Pancreas (tissue), 10 donors: ENCODE measurements at places on chromosomes 11 and 22. TPM values are rescaled to one million over a fixed set of nuclear protein-coding genes. Genes with fewer than 3 reads are reported as not detected.

GRCh38 chr11:75626889-75627529, 41.8 kb downstream of the MAP6 start:
- DNase-seq: no peak

DNA sequence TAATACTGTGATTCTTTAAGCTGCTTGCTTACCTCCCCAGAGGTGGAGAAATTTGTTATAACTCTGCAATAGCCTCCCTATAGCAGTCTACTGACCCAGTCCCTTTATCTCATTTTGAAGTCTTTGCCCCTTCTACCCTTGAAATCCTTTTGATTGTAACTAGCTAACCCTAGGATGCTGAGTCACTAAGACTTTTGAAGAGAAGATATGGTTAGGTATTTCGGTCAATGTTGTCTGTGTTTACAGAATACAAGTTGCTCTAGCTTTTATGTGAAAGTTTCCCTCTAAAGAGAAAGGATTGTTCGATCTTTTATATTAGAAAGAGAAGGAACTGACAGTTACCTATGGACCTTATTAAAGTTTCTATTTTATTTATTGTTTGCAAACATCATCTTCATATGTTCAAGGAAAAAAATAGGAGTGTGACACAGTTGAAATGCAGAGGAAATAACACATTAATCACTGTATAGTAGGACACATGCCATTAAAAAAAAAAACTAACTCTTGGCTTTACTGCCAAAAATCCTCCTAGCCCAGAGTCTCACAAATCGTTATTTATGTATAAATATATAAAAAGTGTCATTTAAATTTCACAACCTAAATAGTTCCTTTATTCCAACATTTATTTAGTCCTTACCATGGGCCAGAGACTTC, 3.1 kb downstream of the HYLS1 start:
- no peak for DNase-seq

GRCh38 chr11:61152816-61153592, 8.2 kb downstream of the VPS37C start:
- no peak for DNase-seq

GRCh38 chr11:96264364-96264763, 78.6 kb downstream of the MAML2 start:
- DNase-seq: no peak

- no peak for DNase-seq
These were observed 88.7 kb downstream of the C11orf58 start for GRCh38 chr11:16827139-16827538.

DNA sequence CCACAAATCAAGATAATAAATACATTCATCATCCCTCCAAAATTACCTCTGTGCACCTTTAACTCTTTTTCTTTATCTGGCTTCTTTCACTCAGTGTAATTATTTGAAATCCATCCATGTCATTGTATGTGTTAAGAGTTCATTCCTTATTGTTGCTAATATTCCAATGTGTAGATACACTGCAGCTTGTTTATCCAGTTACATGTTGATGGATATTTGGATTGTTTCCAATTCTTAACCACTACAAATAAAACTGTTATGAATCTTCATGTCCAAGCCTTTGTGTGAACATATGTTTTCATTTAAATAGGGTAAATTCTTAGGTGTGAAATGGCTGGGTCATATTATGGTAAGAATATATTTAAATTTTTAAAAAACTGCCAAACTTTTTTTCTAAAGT, 323.3 kb upstream of the NCAM1 start:
- no peak for DNase-seq

GRCh38 chr11:5591613-5592012, 4.8 kb upstream of the TRIM6 start:
- DNase-seq: no peak

GRCh38 chr11:134503100-134503499, 91.1 kb upstream of the B3GAT1 start:
- no peak for DNase-seq

Gene SMIM38
- total RNA-seq: 1.5 TPM

Gene EIF3F
- total RNA-seq: 132 TPM

Gene SORL1
- total RNA-seq: 11.2 TPM

DNA sequence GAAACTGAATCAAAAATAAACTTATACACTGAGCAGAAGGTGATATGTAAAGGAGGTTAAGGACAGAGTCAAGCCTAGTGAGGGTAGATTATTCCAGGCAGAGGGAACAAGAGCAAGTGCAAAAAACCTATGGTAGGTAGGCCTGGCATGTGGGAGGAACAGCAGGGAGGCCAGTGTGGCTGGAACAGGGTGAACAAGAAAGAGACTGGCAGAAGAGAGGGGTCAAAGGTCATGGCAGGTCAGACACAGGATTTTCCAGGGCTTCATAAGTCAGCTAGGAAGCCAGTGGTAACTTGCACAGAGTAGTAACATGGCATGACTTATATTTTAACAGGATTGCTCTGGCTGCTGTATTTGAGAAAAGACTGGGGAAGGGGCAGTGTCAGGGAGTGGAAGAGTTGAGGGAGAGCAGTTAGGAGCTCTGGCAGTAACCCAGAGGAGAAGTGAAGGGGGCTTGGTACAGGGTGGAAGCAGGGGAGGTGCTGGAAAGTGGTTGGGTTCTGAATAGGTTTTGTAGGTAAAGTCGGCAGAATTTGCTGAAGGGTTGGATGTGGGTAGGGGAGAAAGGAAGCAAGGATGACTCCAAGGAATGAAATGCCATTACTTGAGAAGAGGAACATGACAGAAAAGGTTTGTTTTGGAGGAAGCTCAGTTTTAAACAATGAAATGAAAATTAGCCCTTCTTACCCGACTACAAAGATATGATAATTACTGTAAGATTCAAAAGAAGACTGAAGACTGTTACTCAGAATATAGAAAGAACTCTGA, 86.2 kb downstream of the ZNRF3 start:
- DNase-seq: no peak

Gene LAYN
- total RNA-seq: 2.1 TPM

DNA sequence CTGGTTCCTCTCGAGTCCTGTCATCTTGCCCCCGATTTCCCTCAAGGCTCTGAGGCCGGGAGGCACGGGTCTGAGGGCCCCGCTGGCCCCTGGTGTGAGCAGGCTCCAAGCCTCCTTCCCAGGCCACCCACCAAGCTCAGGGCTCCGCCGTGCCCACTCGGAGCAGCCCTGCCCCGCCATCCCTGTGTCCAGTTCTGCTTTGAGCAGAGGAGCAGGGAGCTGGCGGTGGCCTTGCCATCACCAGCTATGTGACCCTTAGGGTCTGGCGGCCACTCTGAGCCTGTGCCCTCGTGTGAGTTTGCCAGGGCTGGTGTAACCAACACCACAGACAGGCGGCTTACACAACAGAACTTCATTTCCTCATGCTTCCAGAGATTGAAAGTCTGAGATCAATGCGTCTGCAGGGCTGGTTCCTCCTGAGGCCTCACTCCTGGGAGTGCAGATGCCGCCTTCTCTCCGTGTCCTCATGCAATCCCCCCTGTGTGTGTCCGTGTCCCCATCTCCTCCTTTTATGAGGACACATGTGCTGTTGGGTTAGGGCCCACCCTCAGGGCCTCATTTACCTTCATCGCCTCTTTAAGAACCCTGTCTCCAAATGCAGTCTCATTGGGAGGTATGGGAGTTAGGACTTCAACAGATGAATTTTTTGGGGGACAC, 36.5 kb upstream of the CELSR1 start:
- DNase-seq: peak; percentile 66

DNA sequence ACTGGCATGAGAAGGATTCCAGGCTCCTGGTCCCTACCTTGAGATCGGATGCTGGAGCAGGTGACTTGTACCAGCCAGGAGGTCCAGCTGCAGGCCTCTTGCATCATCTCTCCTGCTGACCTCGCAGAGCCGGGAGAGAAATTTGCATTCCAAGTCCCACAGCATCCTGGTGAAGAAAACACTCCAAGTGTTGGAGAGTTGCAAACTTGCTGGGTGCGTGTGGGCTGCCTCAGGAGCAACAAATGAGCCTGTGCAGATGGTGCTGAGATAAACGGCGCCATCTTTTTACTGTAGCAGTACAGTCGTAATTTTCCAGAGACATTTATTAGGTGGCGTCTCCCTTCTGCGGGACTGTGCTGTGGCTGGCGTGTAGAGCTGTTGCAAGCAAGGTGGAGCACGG, 32.1 kb upstream of the ZBTB16 start:
- no peak for DNase-seq

- no peak for DNase-seq
These were observed 110.2 kb downstream of the GRIA4 start for GRCh38 chr11:105720096-105720495.

Gene ELF5
- total RNA-seq: 0.12 TPM

Gene RAG2
- not detected for total RNA-seq

Gene KCTD14
- total RNA-seq: 13.1 TPM

DNA sequence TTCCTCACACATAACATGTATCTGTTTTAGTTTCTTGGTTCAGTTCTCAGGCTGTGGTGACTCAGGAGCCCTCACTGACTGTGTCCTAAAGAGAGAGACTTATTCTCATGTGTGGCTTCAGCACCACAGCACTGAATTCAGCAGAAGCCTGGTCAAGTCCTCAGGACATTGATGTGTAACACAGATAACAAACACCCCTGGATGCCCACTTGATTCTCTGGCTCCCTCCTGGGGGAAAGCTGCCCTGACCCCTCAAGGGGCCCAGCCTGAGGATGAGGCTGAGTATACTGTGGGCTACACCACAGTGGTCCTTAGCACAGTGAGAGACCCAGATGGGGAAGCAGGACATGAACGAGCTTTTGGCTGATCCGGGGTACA, 87.2 kb upstream of the VPREB1 start:
- no peak for DNase-seq

DNA sequence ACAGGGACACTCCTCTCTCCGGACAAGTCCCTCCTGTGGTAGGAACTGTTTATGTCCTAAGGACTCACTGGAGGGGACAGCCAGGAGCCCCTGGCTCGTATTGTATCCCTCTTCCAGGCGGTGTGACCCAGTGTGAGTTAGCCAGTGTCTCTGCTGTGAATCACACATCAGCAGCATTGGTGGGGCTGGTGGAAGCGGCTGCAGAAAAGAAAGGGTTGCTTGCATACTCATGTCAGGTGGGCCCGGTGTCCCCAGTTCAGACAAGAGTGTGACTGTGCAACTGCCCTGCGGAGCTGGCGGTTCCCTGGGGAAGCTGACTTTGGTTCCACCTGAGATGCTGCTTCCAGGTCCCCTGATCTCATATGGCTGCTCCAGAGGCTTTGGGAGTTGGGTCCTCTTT, 99.4 kb downstream of the ZBTB16 start:
- DNase-seq: no peak

Gene RTN4R
- 1.6 TPM for total RNA-seq

DNA sequence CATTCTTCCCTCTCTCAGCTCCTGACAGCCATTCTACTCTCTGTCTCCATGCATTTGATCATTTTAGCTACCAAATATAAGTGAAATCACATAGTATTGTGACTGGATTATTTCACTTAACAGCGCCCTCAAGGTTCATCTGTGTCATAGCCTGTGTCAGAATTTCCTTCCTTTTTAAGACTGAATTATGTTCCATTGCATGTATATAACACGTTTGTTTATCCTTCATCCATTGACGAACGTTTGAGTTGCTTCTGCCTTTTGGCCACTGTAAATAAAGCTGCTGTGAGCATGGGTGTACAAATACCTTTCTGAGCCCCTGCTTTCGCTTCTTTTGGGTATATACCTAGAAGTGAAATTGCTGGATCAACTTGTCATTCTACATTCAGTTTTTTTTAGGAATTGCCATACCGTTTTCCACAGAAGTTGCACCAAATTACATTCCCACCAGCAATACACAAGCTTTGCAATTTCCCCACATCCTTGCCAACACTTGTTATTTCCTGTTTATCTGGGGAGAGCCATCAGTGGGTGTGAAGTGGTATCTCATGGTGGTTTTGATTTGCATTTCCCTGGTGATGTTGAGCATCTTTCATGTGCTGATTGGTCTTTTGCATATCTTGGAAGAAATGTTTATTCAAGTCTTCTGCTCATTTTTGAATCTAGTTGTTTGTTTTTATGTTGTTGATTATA, 17.5 kb downstream of the GLB1L2 start:
- no peak for DNase-seq

Gene SEC14L2
- total RNA-seq: 4.4 TPM

GRCh38 chr11:130888790-130889189, 27.5 kb downstream of the SNX19 start:
- no peak for DNase-seq
